ENCODE measurements at places on chromosomes 12 and 14. TPM values are rescaled to one million over a fixed set of nuclear protein-coding genes. Genes with fewer than 3 reads are reported as not detected.

DNA sequence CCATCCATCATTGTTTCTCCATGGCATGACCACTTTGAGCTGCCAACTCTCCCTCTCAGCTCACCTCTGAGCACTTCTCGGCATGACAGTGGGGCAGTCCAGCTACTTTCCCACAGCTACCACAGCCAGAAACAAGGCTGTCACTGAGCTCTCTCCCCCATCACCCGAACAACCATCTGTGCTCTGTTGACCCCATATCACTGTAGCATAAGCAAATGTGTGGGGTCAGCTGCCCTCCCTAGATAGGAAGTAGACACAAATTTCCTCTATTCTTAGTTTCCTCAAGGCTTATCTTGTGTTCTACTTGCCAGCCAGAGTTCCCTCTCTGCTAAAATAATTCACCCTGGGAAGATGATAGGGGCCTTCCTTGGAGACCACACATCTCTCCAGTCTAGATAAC lies 82.6 kb upstream of the FUT8 start:
- DNase-seq: no peak

GRCh38 chr14:48584031-48584430 lies 908.6 kb upstream of the MDGA2 start:
- DNase-seq: no peak

DNA sequence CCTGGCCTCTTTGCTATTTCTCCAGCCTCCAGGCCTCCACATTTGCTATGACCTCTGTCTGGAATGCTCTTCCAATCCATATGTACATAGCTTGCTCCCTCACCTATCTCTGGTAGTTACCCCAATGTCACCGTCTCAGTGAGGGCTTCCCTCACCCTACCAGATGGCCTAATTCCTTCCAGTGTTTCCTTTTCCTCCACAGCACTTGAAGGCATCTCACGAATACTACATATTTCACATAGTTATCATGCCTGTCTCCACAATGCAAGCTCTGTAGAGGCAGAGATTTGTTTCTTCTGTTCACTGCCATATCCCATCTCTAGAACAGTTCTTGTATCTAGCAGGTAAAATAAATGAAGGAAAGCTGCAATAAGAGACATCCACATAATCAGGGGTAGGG lies 21.3 kb upstream of the HSP90B1 start:
- no peak for DNase-seq

DNA sequence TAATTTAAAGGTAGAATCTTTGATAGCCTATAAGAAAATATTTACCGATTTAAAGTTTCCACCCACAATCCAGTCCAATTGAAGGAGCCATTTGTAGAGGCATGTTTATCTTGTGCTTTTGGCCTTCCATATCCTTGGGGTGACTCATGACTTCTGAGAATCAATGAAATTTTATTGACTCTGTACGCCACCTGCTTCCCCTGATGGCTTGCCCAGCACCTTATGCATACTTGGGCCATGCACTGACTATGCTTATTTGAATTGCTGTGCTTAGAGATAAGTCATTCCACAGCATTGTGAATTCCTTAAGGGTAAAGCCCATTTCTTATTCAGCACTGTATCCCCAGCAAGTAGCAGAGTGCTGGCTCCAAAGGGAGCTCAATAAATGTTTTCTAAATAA lies 954.8 kb upstream of the SEL1L start:
- DNase-seq: no peak

DNA sequence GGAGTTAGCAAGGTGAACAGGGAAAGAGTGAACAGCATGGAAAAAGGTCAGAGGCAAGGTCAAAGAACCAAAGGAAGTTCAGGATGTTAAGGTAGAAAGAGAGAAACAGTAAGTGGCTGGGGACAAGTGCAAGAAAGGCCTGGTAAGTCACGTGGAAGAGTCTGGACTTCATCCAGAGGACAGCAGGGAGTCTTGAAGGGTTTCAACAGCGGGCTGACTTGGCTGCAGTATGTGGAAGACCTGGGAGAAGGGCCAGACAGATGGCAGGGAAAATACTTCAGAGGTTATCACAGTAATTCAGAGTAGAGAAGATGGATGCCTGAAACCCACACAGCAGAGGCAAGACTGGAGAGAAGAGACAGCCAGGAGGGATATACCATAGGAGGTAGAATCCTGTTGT lies 34.0 kb downstream of the CIT start:
- no peak for DNase-seq

The TAS2R42 gene
- not detected for total RNA-seq

DNA sequence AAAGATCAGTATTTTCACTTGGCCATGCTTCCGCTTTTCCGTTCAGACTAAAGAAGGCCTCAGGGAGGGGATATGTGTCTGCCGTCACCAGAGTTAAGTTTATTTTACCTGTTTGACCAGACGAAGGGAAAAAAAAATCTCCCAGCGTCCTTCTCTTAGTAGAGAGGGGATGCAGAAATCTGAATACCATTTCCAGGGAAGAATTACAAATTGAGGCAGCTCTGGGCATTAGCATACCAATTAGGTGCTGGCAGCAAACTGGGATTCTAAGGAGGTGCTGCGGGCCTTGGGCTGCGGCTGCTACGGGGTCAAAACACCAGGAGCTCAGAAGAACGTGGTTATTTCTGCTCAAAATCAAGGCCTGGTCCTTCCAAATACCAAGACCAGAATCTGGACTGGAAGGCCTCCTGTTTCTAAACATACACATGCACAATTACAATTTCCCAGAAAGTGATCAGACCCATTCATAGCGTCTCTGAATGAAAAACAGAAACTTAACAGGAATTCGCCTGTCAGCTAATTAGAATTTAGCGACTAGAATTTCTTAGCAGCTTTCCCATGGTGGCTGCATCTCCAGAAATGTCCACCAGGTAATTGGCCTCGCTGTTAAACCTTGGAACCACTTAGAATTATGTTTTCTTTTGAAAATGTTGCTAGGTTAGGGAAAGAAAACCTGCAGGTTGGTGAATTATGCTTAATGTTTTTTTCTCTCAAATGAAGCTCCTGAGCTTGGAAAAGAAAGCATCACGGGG lies 617.0 kb downstream of the VRK1 start:
- DNase-seq: no peak

- no peak for DNase-seq
These were observed 174.3 kb upstream of the PWP1 start for GRCh38 chr12:107511292-107511691.

The KRT74 gene
- not detected for total RNA-seq

The ANO2 gene
- 13.6 TPM for total RNA-seq

DNA sequence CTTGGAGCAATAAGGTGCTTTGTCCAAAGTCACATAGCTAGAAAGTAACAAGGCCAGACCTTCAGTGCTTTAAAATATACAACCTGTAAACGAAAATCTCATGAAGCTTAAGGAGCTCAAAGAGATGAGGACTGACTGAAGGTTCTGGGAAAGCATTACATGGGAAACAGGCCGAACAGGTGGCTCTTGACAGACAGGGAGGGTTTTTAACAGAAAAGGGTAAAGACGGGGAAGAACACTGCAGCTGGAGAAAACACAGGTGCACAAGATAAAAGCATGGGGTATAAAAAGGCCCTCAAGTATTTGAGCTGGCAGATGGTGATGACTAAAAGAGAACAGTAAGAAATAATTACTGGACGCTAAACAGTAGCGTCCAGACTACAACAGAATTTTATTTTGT lies 257.2 kb downstream of the NELL2 start:
- DNase-seq: no peak

The SPTB gene
- 113 TPM for total RNA-seq

The CABP1 gene
- total RNA-seq: 2.8 TPM

GRCh38 chr12:130031571-130032189 lies 127.9 kb upstream of the TMEM132D start:
- peak; percentile 76 for DNase-seq

The SRRM4 gene
- 0.59 TPM for total RNA-seq

- DNase-seq: no peak
These were observed 736.4 kb upstream of the LRFN5 start for GRCh38 chr14:40870252-40870651.

DNA sequence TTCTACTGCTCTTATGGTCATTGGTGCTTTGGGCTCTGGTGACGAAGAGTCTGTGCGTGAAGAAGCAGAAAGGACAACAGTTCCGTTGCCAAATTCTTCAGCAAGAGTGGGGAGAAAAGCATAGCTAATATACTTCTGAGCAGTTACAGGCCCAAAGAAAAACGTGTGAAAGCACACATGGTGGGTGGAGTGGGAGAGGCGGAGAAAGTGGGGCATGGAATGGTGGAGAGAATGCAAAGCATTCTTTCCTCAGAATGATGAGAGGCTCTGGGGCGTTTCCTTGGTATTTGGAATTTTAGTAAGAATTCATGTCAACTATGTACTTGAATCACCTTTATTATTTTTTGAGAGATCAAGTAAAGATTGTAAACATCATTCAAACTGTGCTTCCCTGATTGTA lies 396.1 kb downstream of the NAV3 start:
- DNase-seq: no peak

DNA sequence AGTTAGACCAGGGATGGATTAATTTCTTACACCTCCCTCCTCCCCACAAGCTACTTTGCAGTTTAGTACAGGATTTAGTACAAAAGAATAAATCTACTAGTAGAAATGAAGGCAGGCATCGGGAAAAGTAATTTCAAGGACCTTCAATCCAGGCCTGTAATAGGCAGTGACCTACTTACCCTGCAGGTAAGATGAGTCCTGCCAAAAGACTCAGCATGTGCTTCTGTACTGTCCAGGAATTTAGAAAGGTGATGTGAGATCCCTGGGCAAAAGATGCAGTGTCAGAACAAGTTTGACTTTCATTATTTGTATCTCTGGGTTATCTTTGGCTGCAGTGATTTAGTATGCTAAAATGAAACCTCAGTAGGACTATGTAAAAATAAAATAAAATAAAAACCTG lies 403.0 kb downstream of the NOVA1 start:
- DNase-seq: no peak

DNA sequence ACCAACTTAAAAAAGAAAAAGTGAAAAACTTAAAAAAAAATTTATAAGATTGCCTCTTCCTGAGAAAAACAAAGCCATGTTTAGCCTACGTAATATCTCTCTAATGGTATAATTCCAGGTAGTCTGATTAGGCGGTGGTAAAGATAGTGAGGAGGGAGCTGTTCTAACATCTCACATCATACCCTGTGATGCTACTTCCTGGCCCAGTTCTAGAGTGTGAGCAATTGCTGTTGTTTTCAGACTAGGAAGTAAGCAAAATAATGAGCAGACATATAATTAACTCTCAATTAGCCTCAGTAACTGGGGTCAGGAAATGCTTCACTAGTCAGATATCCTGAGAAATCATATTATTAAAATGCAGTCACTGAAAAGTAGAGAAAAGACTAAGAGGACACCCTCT lies 113.9 kb downstream of the PHLDA1 start:
- no peak for DNase-seq

The PTPRB gene
- 28.9 TPM for total RNA-seq

The PKP2 gene
- total RNA-seq: 463 TPM

GRCh38 chr12:118773956-118774723 lies 207.2 kb upstream of the SRRM4 start:
- no peak for DNase-seq

DNA sequence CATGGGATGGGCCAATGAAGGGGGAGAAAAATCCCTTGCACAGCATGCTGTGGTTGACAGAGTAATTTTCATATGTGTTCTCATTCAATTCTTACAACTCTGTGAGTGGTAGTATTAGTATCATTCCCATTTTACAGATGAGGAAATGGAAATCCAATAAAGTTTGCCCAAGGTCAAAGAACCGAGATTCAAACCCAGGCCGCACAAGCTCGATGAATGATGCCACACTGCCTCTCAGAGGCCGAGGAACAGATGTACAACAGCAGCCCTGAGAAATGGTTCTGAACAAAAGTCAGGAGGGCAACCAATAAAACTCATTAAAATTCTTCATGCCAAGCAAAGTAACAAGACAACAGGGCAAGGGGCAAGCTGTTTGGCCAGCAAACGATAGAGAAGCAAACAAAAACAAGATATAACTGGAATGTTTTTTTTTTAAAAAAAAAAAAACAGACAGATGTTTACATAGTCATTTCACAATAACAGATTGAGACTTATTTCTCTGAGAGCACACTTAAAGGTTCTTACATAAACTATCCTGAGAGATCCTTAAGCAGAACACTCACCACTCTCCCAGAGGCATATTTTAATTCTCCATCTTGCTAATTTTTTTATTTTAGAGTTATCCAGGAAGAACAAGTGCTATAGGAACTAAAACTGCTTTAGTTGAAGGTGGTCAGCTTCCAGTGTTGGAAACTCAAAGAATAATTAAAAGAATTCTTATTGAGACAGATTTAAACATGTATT lies 85.8 kb downstream of the EXOC5 start:
- no peak for DNase-seq

DNA sequence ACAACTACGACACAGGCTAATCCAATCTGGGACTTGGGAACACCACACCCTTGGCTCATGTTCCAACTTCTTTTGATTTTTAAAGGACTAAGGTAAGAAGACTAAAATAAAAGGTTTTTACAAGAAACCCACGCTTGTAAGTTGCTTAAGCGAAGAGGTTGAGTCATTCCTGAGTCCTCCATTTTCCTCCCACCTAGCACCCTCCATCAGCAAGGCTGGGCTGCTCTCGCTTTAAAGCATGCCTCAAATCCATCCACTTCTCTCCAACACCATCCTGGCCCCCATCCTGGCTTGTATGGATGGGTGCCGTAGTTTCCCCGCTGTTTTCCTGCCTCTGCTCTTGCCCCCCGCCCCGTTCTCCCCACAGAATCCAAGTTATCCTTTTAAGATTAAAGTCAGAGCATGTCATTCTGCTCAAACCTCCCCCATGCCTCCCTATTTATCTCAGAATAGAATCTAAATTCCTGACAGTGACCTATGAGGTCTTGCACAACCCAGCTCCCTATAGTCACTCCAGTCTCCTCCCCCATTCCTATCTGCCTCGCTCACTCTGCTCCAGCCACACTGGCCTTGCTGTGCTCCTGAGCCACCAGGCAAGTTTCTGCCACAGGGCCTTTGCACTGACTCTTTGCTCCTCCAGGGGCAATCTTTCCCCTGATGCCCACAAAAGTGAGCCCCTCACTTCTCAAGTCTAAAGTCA lies 34.5 kb downstream of the SCARB1 start:
- DNase-seq: no peak

The BCL7A gene
- total RNA-seq: 18.2 TPM

- no peak for DNase-seq
These were observed 185.0 kb downstream of the DPF3 start for GRCh38 chr14:72708708-72709475.

DNA sequence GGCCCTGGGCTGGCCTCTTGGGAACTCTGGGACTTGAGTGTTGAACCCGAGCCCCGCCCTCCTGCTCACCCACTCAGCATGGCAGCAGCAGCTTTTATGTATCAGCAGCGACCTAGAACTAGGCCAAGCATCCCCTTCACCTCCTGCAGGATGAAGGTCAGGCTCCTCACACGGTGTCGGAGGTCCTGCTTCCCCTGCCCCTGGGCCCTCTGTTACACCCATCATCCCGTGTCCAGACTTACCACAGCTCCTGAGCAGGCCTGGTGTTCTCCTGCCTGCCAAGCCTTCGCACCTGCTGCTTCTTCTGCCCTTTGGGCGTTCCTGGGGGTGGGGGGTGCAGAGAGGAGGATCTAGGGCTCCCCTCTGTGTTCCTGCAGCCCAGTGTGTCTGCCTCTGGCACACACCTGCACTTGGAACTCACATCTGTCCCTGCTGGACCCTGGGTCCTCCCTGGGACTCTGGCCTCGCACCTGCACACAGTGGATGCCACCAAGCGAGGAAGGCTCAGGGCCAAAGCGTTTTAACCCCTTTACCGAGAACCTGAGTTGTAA lies 80.3 kb downstream of the PAPOLA start:
- DNase-seq: peak; percentile 68

- no peak for DNase-seq
These were observed 68.7 kb downstream of the RGS6 start for GRCh38 chr14:72000907-72001306.

- no peak for DNase-seq
These were observed 4.7 kb upstream of the CHST11 start for GRCh38 chr12:104452087-104452486.

GRCh38 chr14:94761348-94761996 lies 8.4 kb downstream of the GSC start:
- DNase-seq: no peak
